ENCODE measurements at places on chromosomes 5 and 9.

DNA sequence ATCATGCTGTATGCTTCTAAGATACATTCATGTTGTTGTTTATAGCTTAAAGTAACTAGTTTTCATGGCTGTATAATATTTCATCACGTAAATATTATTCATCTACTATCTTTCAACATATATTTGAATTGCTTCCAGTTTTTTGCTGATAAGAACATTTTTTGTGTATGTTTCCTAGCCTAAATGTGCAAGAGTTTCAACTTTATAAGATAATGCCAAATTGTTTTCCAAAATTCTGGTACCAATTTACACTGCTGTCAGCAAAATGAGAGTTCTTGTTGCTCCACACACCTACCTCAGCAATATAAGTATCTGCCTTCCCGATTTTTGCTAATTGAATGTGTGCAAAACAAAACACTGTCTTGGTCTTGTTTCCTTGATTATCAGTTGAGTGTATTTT is 178.3 kb downstream of the CRB2 start:
- no peak for DNase-seq

DNA sequence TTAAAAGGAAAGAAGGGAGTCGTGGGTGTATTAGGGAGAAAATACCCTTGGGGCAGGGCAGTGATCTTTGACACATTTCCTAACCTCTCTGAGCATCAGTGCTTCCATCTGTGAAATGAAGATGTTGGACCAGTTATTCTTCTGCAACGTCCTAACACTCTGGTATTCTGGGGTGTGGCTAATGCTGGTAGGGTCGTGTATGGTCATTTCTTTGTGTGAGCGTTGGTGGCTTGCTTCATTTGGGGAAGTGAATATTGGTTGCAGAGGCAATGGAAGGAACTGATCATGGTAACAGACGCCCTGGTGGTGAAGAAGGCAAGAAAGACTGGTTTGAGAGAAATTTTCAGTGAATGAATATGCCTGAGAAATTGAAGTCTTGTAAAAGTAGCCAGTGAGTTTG is 67.9 kb upstream of the TTC23L start:
- no peak for DNase-seq

DNA sequence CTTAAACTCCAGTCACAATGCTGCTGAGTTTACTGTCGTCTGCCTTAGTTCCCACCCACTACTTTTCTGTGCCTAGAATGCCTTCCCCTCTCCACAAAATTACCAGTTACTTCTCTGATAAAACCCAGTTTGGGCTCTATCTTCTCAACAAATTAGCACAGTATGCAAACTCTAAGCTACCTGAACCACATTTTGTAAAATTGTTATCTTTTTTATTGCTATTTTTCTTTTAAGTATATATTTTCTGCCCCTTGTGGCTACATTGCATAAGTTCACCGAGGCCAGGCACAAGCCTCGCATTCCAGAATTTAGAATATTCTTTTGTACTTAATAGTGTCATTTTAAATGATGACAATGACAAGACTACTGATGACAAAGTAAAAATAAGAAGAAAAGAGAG is 60.0 kb downstream of the POU5F2 start:
- DNase-seq: no peak

GRCh38 chr9:128552153-128552743 is at the start of gene SPTAN1:
Gene SPTAN1 (plus strand): TSS chr9:128552587. CDS start chr9:128566741, 14,154 bp downstream.
- peak; percentile 85 for DNase-seq

DNA sequence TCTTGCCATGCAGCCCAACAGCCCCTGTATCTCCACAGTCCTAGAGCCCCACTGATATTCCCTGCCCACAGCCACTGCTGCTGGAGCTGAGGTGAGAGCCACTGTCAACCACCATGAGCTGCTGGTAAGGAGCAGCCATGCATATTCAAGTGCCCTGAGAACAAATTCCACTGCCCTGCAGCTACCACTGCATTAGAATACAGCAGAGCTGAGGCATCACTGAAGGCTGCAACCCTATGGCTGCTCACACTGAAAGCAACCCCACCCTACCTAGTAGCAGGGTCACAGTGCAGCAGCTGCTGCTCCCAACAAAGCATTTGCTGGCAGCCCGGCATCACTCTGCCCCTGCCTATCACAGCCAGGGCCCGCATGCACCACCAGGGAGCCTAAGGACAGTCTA is 68.6 kb downstream of the SKIC3 start:
- no peak for DNase-seq

- no peak for DNase-seq
Observed at GRCh38 chr5:20166456-20166855, 178.5 kb upstream of the CDH18 start.

DNA sequence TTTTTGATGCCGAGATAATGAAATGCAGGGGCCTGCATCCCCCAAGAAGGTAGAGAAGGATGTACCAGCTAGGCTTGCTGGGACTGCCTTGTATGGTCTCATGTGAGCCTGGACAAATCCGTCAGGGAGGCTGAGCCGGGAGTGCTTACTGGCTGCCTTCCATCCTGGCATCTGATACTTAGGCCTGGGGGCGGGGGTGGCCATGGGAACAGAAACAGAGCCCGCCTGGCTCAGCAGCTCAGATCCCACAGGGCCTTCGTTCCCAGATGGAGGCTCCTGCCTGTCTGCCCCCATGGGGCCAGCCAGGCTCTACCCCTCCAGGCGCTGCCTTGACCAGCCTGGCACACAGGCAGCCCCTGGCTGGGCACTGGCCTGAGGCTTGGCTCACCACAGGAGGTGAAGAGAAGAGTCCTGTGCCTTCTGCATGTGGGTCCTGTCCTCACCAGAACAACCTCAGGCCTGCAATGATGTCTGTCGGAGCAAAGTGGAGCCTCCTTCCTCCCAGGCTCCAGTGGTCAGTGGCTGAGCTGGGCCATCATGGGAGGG is 10.5 kb upstream of the SPATA31E1 start:
- no peak for DNase-seq

GRCh38 chr9:37938121-37938891 is 34.4 kb upstream of the SLC25A51 start:
- DNase-seq: no peak

- no peak for DNase-seq
Observed at GRCh38 chr5:134574521-134574920, 49.1 kb downstream of the JADE2 start.

- DNase-seq: no peak
Observed at GRCh38 chr5:178323961-178324360, 91.4 kb upstream of the PHYKPL start.

DNA sequence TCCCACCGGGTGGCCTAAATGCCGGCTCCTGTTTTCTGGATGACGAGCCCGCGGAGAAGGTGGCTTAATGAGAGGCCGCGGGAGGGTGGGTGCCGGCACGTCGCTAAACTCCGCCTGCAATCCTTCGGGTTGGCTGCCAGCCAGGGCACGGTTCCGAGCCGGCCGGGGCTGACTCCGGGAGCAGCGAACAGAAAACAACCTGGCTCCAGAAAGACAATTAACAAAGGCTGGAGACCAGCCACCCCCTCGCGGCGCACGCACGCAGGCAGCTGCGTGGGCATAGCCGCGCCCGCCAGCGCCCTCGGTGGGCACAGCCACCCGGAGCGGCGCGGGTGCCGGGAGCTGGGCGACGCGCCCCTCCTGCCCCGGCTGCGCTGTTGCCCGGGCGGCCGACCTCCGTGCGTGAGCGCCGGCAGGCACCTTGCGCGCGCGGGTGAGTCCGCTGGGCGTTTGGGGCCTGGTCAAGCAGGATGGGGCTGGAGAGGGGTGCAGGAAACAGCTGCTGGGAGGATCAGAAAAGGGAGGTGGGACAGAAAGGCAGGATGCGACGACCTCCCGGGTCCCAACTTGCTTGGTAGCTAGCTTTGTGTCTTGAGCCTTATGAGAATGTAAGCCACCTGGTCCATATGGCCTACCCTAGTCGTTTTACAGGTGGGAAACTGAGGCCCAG is at the start of gene ARHGEF37:
Gene ARHGEF37 (plus strand): TSS at position 307 of the 670 bp plus-strand sequence. CDS start 16,272 bp downstream, outside the sequence.
- DNase-seq: peak; percentile 49

- DNase-seq: no peak
Observed at GRCh38 chr5:32471784-32472183, 27.2 kb upstream of the ZFR start.

DNA sequence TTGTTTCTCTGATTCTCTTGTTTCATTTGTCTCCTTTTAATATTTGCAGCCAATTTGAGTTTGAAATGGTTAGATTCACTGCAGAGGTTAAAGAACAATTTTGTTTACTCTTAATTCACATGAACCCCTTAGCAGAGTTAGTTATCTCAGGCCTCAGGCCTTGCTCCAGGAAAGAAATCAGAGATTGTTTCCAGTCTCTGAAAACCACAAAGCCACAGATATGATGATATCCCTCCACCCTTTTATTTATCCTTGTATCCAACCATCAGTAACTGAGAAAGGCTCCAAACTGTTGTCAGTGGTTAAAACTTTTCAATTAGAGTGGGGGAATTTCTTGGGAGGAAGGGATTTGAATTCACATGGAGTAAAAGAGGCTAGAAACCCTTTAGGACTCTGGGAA is 406.0 kb upstream of the DMAC1 start:
- no peak for DNase-seq

GRCh38 chr5:135400866-135401265 is 1.8 kb upstream of the MACROH2A1 start:
- no peak for DNase-seq

GRCh38 chr5:134603059-134603458 is 29.6 kb downstream of the SAR1B start:
- DNase-seq: no peak

- no peak for DNase-seq
Observed at GRCh38 chr9:93667006-93667405, 90.6 kb downstream of the PHF2 start.

- no peak for DNase-seq
Observed at GRCh38 chr5:8700671-8701070, 831.7 kb downstream of the MTRR start.

GRCh38 chr5:92990771-92991170 is 590.2 kb downstream of the NR2F1-AS1 start:
- DNase-seq: no peak

DNA sequence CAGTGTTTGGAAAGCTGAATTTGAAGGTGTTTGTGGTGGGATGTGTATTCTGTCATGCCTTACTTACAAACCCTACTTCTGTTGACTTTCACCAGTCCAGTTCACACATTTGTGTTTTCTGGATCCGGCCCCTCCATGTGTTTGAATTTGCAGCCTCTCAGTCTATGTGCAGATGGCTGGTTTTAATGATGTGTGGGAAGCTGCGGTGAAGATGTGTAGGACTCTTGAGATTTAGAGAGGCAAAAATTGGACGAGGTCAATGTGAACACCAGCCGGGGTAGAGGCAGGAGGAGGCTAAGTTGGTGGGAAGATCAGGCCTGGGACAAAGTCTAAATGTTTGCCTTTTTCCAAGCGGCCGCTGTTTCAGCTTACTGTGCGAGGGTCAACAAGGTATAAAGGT is 115.4 kb upstream of the KLF9 start:
- no peak for DNase-seq

GRCh38 chr9:35907711-35908503 is 1.4 kb upstream of the SPAAR start:
- DNase-seq: no peak

DNA sequence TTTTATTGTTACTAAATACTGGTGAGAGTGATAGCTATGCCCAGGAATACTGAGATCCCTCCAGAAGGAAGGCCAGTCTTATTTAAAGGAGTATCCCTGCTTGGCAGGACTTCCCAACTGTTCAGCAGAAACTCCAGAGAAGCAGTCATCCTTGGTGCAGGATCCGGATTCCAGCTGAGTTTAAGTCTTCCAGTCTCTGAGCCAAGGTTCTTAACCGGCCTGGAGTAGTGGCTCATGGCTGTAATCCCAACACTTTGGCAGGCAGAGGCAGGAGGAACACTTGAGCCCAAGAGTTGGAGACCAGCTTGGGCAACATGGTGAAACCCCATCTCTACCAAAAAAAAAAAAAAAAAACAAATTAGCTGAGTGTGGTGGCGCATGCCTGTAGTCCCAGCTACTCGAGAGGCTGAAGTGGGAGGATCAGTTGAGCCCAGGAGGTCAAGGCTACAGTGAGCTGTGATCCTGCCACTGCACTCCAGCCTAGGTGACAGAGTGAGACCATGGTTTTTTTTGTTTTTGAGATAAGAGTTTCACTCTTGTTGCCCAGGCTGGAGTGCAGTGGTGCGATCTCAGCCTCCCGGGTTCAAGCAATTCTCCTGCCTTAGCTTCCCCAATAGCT is 7.6 kb downstream of the NAIF1 start:
- no peak for DNase-seq

- no peak for DNase-seq
Observed at GRCh38 chr9:126440940-126441339, 114.3 kb downstream of the MVB12B start.

- DNase-seq: no peak
Observed at GRCh38 chr5:135880278-135880677, 15.4 kb downstream of the IL9 start.

DNA sequence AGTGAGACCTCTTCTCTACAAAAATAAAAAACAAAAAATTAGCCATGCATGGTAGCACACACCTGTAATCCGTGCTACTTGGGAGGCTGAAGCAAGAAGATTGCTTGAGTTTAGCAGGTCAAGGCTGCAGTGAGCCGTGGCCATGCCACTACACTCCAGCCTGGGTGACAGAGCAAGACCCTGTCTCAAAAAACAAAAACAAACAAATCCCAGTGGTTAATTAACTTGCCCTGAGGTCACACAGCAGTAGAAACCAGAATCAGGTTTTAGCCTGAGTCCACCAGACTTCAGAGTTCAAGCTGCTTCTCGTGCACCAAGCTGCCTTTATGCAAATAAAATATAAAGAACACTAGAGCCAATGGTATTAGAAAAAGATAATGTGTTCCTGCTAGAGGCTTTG is 169.7 kb downstream of the GOLPH3 start:
- DNase-seq: no peak

DNA sequence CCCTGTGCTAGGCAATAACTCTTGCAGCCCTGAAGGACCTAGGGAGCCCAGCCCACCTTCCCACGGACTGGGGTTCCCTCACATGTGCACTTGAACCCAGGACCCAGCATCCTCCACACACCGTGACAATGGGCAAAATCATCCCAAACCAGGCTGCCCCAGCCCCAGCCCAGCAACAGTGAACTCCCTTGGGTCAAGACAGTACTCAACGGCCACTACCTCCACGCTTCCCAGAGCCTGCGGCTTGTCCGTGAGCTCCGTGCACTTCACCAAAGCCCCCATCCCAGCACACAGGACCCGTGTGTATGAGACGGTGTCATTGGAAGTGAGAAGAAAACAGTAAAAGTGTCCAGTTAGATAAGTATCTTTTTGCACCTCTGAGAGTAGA is 55.8 kb downstream of the IPPK start:
- no peak for DNase-seq

DNA sequence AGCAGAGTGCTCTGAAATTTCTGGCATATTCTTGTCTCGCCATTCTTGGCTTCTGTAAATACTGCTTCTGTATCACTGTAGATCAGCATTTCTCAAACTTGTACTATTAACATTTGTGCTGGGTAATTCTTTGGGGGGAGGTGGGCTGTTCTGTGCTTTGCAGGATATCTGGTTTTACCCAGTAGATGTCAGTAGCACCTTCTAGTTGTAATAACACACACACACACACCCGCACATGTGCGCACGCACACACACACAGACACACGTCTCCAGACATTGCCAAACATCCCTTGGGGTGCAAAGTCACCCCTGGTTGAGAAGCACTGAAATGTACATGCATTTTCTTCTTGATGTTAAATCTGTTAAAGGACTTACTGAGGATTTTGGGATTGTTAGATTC is 304.1 kb downstream of the MAT2B start:
- no peak for DNase-seq

- DNase-seq: no peak
Observed at GRCh38 chr9:61671276-61671973, 481.6 kb downstream of the SPATA31A7 start.
